Brain pericyte (primary cell): ENCODE measurements at places on chromosomes 3 and 15.

DNA sequence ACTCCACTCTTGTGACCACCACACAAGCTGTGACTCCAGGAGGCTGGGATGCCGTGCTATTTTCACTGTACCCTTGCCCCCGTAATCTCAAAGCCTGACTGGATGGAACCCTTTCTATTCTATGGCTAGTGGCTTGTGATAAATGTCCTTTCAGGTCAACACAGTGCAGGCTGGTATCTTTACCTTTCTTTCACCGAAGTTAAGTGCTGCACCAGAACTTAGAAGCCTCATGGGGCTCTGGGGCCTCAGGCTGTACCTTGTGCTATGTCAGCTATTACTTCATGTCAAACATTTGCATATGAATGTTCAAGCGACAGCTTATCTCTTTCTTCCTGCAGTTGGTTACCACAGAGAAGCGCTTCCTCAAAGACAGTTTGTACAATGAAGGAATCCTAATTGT, 66.8 kb downstream of the RPL39L start:
- no peak for DNase-seq

DNA sequence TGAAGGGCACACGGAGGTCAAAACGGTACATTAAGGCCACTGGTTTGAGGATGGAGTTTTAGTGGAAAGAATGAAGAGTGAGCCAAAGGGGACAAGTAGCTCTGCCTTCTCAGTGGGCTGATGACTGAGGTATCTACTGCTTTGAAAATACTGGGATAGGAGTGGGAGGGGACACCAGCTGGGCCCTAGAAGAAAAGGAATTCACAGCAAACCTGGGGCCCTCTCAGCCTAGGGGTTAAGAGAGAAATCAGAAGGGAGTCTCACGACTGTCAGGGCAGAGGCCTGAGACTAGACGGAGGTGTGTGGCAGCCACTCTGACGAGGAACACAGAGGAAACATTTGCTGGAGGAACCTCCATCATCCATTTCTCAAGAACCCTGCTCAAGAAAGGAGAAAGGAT, 75.1 kb downstream of the TNIK start:
- DNase-seq, result no peak

- no peak for DNase-seq
These were observed 143.2 kb upstream of the ARHGEF26 start for GRCh38 chr3:153978006-153978405.

- DNase-seq, result no peak
These were observed 610 bp downstream of the ARID3B start for GRCh38 chr15:74541494-74542165.

DNA sequence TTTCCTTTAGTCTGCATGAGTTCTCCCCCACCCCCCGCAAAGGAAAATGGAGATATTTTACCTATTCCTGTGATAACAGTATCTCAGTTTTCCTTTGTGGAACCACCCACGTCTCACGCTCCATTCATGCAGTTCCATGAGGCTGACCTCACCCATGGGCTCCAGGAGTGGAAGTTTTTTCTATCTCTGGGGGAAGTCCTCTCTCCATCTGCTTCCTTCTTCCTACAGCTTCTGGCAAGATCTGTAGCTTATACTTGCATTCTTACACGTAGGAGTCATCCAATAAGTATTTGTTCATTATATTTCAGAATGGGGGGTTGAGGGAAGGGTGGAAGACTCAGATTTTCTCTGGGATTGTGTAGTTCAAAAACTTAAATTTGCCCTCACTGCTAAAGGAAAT, 5.8 kb upstream of the GLCE start:
- no peak for DNase-seq

- peak; percentile 48 for DNase-seq
These were observed at the start of gene MRPS22 for GRCh38 chr3:139343895-139344856. MRPS22 (plus strand) TSS chr3:139344020; CDS start chr3:139344027, 7 bp downstream.

- no peak for DNase-seq
These were observed 401.9 kb upstream of the CNTN4 start for GRCh38 chr3:1696669-1697275.

DNA sequence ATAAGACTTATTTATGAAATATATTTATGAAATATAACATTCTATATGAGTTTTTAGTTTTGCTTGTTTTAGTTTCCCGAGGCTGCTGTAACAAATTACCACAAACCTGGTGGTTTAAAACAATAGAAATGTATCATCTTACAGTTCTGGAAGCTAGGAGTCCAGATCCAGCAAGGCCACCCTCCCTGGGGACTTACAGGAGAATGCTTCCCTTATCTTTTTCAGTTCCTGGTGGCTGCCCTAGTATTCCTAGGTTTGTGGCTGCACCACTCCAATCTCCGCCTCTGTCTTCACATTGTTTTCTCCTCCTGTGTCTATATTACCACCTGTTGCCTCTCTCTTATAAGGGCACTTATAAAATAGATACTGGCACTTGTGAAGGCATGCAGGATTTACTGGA, 877.8 kb downstream of the TUSC7 start:
- no peak for DNase-seq

DNA sequence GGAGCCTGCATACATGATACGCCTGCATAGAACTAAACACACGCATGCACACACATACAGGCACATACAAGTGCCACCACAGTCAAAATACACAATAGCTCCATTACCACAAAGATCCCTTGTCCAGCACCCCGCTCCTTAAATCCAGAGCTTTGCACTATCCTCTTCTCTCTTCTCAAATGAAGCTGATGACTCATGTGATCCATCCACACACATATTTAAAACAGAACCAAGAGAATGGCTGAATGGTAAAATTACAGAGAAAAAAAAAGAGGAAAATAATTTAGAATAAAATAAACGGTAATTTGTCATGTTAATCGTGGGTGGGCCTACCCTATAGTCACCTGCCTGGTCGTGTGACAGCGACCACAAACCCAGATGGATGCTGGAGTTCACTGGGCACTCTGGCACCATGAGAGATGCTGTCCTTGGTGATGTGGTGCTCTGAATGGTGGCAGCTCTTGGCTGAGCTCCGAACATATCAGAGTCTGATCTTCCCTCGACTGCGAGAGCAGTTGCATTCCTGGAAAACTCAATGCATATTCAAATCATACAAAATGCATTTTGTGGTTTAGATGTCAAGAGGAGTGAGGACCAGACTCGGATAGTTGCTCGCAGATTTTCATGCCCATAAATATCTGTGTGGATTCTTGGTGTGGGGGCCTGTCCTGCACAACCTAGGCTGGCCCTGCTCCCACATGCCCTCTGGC, 8.9 kb downstream of the IQSEC1 start:
- no peak for DNase-seq

DNA sequence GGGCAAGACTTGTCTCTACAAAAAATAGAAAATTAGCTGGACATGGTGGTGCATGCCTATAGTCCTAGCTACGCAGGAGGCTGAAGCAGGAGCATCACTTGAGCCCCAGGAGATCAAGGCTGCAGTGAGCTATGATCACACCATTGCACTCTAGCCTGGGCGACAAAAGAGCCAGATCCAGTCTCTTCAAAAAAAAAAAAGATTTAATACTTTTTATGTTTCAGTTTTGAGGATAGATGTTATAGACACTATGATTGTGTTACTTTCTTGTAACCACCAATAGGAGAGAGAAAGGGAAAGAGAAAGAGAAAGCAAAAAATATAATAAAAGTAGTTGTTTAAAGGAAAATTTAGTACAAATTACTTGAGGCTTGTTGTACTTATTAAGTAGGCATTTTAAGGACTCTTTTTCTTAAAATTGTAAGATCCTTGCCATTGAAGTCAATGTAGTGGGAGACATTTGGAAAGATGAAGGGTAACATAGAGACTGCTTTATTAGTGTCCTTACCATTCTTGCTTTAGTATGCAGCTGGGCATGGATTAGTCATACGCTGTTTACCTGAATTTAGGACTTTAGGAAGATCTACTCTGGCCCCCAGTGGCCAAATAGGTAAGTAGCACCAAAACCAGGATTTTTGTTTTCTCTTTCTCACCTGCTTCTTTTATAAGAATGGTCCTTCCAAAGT, 35.1 kb upstream of the ZDHHC23 start:
- DNase-seq, result peak; percentile 4

GRCh38 chr15:63504979-63505841, 817 bp downstream of the USP3 start:
- DNase-seq, result no peak

GRCh38 chr3:27545061-27545460, 60.9 kb upstream of the SLC4A7 start:
- no peak for DNase-seq

DNA sequence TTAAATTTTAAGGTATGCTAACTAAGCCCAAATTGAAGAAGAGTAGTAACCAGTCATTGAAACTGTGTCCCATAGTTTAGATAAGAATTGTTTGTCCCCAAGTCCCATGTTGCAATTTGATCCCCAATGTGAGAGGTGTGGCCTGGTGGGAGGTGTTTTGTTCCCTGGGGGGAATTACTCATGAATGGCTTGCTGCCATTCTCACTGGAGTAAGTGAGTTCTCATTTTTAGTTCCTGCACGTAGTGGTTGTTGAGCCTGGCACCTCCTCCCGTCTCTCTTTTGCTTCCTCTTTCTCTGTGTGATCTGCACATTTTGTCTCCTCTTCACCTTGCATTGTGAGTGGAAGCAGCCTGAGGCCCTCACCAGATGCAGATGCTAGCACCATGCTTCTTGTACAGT, 1271.0 kb downstream of the NSUN3 start:
- no peak for DNase-seq

DNA sequence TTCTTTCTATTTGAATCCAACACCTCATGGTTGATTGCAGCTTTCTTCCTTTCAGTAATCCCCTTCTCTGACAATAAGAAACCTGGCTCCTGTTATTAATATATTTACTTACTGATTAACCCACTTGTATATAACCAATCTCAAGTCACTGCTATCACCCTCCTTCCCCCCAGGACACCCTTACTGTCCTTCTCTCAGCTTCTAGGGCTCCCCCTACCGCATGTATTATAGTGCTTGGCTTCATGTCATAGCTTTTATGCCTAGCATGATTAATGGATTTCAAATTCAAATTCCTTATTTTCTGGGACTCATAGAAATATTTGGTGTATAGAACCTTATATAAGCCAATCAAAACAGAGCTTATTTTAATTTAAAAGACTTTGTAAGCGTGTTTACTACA, 75.7 kb upstream of the BNIP2 start:
- no peak for DNase-seq

GRCh38 chr3:61595826-61596225, 34.5 kb downstream of the PTPRG start:
- DNase-seq, result no peak

- DNase-seq, result no peak
These were observed 150.6 kb upstream of the ANKRD28 start for GRCh38 chr3:15948388-15948787.

DNA sequence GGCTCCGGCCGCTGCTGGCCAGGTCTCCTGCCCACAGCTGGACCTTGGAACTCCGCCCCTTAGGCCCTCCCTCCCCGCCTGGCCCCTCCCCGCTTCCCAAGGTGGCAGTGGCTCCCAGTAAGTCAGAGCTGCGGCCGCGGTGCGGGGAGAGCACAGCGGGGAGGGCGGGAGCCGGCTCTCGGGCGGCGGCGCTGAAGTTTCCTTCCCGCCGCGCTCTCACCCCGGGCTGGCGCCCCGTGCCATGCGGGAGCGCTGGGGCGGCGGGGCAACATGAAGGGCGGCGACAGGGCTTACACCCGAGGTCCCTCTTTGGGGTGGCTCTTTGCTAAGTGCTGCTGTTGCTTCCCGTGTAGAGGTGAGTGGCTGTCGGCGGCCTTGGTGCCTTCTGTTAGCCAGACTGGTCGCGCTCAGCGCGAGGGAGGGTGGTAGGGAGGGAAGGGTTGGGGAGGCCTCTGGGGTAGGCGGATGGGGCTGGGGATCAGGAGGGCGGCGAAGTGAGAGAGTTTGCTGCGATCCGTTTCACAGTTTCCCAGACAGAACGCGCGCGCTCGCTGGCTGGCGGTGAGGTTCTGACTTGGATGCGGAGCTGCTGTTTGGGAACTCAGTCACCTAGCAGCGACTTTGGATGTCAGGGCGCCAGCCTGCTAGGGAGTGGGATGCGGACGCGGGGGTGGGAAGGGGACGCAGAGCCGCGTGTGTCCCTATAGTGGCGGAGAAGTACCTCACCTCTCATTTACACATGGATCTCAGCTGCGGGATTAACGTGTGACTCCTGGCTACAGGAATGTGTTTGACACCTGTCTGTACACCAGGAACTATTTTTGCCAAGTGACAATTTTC, 145.5 kb upstream of the UMPS start:
- DNase-seq, result no peak

GRCh38 chr3:4828279-4829030, 150.8 kb upstream of the BHLHE40 start:
- DNase-seq, result no peak

- DNase-seq, result no peak
These were observed 16.1 kb downstream of the SEMA7A start for GRCh38 chr15:74417670-74418069.

- DNase-seq, result no peak
These were observed at the start of gene P2RY12 for GRCh38 chr3:151384741-151385174. P2RY12 (minus strand) TSS chr3:151384753; CDS start chr3:151338845, 45,908 bp downstream.

DNA sequence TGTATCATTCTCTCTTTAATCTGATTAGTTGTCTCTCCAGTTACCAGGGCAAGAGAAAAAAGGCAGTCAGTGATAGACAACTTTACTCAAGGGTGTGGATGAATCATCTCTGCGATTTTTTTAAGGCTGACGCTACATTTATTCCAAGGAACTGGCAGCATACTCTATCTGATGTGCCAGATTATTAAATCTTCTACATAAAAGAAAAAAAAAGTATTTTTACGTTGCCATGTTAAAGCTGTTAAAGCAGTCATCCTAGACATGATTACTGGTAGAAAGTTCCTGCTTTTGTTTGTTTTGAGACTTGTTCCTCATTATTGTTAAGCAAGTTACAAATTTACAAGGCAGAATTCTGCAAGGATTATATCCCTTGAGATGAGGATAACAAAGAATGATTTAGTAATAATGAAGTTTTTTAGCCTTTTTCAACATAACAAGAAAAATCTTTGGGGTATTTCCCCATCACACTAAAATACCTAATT, 121.7 kb downstream of the CBLB start:
- no peak for DNase-seq

DNA sequence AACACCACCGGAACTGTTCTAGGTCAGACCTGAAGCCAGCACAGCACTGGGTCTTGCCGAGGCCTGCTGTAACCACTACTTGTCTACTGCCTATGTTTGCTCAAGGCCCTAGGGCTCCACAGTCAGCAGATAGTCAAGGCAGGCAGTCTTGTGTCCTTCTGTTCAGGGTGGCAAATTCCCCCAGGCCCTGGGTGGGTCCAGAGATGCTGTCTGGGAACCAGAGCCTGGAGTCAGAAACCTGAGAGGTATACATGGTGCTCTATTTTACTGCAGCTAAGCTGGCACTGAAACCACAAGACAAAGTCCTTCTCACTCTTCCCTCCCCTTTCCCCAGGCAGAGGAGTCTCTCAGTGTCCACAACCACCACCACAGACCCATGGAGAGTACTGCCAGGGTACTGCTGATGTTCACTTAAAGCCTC, 89.9 kb downstream of the BBX start:
- DNase-seq, result no peak

- DNase-seq, result no peak
These were observed 7.3 kb upstream of the TRNT1 start for GRCh38 chr3:3119393-3119851.
